AML-193 (cell line): ENCODE measurements at places on chromosomes 6 and 20.
A peak's percentile ranks its signal among the peaks of the same experiment; 100 is the strongest.

DNA sequence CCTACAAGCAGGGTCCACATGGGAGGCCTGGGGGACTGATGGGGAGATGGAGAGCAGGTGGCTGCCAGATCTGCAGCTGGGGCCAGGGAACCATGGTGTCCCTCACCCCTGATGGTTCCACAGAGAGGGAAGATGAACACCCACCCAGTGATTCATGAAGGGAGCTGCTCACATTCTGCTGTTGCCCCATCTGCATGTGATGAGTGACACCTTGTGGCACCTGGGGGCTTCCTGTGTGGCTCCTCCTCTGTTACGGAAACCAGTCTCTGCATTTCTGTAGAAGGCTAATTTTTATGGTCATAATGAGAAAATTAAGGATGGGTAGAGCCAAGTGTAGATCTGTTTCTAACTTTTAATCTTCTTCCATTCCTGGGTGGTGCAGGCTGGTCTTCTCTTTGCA is 217.1 kb downstream of the SMOC2 start:
- DNase-seq = no peak

DNA sequence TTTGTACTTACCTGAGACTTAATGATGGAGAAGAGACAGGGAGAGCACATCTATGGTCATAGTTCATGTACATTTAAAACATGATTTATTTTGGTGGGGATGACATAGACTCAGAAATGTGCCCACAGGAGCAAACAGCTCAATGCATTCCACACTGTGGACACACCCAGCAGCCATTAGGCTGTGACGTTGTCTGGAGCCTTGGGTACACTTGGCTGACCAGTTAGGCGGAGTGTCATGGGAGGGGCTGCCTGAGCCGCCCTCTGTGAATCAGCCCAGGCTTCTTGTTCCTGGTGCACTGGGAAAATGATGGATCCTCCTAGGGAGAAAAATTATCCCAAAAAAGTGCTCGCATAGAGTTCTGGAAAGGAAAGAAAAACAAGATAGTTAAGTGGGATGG is 231.0 kb upstream of the GMDS start:
- DNase-seq = no peak

DNA sequence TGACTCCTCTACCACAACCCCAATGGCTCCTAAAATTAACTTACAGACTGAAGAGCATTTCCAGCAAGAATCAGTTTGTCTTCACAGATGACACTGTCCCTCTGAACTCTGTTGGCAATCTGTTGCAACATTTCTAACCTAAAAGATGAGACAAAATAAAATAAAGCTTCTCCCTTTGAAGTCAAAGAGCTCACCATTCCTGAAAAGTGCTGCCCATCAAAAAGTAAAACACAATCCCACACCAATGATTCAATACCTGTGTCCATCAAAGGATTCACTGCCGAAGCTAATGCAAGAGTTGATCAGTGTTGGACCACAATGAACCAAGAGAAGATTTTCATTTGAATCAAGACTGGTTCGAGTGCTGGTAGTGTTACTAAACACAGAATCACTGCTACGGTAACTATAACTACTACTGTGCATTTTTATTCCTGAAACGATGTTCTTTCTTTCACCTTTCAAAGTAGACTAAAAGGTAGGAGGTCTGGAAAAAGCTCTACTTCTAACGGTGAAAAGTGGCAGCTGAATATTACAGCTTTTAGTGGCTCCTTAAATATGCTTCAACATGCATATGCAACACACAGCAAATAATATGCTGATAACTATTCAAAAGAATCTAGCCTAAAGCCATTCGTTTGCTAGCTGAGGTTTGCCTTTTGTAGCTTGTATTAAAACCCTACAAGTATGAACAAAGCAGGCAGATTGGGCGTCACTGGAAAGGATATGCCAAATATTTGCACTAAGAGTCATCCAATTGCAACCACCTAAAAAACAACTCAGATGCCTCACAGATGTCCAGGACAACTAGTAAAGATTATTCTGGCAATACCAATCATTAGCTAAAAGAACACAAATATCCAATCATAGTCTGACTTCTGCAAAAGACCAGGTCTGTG is at the start of gene DST:
DST (minus strand) TSS at position 524 of the 896 bp plus-strand sequence.
- no peak for DNase-seq

DNA sequence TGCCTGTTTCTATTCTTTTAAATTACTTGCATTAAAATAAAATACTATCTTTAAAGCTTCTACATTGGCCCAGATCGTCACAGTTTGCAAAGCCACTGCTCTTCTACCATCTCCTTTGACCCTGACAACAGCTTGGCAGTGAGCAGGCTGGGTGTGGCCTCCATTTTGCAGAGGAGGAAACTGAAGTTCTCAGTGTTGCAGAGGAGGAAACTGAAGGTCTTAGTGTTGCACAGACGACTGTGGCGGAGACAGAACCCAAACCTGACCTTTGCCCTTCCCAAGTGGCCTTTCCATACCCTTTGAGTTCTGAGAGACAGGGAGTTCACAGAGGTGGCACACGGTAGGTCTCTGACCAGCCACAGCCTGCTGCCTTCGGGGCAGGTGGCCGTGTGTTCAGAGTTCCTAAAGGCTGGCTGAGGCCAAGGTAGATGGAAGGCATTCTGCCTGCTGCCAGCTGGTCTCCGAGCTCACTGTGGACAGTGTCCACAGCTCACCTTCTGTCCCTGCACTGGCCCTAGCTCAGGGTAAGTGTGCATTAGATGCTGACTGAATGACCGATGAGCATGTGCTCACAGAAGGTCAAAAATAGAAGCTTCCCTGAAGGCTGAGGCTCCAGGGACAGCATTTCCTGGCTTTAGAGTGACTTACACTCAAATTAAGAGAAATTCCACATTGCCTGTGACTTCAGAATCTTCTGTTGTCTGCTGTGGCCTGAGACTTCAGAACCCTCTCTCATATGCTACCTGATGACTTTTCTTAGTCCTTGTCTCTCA is 113.5 kb upstream of the SLC24A3 start:
- no peak for DNase-seq

- no peak for DNase-seq
Observed at GRCh38 chr20:48797275-48797825, 30.4 kb downstream of the PREX1 start.

DNA sequence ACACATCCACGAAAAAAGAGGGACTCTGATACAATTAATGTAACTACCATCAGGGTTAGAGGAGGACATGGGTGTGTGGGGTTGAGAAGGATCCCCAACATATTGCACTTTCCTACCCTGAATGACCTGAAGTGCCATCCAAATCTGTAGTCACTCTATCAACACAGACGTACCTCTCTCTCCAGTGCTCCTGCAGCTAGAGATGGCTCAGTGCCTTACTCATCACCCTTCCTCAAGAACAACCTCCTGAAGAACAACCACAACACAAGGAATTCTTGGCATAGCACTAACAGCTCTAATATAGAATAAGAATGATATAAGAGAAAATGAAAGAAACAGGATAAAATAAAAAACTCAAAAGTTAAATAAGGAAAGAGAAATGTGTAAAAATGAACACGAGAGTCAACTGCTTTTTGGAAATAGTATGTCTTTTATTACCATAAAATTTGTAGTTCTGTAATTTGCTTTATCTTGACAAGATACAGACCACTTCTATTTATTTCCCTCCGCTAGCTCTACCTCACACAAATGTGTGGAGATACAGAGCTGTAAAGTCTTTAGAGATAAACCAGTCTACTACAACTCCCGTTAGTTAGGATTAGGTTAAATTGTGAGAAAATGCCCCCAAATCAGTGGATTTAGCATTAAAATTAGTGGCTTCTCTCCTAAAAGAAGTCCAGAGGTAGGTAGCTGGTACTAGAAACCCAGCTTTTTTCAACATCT is 63.9 kb downstream of the REV3L start:
- no peak for DNase-seq

DNA sequence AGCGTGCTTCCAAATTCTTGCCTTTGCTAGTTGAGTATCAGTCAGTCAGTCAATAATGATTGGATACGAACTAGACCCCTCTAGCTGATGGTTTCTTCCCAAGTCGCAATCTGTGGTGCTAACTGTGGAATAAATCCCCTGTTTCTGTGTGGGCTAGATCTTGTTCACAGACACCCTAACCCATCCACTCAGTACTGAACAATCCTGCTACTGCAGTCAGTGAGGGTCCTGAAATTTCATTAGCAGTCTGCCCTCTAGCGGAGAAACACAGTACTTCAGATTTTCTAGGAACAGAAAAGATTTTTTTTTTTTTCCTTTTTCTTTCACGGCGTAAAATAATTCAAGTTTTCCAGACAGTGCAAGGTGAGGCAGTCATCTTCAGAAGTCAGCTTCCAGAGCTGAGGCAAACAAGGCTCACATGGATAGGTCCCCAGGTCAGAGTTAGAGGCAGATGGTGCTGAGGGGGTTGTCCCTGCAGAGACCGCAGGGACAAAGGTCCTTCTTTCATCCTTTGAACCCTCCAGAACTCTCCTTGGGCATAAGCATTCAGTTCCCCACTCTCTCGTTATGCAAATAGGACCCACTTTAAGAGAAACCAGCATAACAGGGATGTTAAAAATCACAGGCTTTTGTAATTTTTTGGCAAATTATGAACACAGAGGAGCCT is 119.6 kb downstream of the SCML4 start:
- peak; percentile 22 for DNase-seq

GRCh38 chr6:138659998-138660397 is 113.6 kb upstream of the CCDC28A start:
- DNase-seq = no peak

GRCh38 chr6:36984581-36985416 is 1.2 kb downstream of the MTCH1 start:
- no peak for DNase-seq

DNA sequence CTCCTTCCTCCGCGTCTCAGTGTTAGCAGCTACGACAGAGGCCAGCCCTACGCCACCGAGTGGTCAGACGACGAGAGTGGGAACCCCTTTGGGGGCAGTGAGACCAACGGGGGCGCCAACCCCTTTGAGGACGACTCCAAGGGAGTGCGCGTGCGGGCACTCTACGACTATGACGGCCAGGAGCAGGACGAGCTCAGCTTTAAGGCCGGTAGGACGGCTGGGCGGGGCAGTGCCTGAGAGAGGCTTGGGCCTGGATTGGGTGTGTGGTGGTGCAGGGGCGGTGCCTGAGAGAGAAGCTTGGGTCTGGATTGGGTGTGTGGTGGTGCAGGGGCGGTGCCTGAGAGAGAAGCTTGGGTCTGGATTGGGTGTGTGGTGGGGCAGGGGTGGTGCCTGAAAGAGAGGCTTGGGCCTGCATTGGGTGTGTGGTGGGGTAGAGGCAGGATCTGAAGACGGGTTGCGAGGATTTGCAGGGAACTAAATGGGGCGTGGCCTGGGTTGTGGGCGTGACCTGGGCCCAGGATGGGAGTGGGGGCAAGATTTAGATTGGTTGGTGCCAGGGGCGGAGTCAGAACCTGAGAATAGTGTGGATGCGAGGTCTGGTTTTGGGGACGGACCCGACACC is 24.4 kb downstream of the SPDEF start:
- no peak for DNase-seq

DNA sequence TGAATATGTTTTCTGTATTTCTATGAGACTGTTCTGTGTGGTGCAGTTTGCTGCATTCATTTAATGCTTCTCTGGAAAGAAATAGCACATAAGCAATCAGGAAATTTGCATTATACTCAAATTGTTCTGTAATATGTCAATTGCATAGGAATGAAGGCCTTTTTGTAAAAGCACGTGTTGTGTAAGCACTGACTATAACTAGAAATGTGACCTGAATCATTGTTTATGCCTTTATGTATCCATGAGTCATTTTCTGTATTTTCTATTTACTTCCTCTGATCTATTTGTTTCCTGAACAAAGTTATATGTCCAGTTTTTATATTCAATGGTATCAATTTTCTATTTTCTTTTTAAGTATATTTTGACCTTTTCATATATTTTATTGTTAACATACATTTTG is 1455.3 kb downstream of the GRIK2 start:
- no peak for DNase-seq

GRCh38 chr6:2502096-2502997 is 248.4 kb downstream of the MYLK4 start:
- DNase-seq = no peak

- peak; percentile 100 for DNase-seq
Observed at GRCh38 chr6:25006565-25007001, 70.8 kb upstream of the RIPOR2 start.

DNA sequence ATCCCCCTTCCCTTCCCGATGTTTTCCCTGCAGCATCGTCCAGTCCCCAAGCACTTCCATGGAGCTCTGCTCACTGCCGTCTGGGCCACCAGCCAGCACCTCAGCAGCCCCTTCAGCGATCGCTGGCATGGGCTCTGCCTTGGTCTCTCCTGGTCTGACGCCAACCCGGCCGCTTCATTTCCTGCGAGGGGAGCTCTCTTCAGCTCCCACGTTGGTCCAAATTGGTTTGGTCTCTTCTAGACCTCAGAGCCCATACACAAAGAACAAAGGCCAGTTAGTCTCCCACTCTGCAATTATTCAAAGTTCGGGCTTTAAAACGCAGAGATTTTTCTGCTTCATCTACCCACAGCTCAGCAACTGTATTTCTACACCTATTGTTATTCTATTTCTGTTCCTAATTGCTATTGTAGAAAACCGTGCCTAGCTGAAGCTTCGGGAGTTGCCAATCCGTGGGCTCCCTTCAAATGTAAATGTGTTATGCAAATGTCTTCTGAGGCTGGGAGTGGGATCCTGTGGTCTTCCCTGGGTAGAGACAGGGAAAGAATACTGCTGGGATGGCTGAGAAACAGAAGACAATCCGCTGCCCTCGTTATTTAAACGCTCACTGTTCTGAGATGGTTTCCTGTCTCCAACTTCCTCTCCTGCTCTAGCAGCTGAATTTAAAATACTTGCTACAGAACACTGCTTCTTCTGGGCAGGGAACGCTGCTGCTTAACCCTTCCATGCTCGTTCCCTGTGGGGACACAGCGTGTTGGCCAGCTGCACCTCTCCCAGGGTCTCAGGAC is 154.2 kb upstream of the QKI start:
- no peak for DNase-seq

- no peak for DNase-seq
Observed at GRCh38 chr6:106511288-106512047, 117.8 kb downstream of the RTN4IP1 start.

DNA sequence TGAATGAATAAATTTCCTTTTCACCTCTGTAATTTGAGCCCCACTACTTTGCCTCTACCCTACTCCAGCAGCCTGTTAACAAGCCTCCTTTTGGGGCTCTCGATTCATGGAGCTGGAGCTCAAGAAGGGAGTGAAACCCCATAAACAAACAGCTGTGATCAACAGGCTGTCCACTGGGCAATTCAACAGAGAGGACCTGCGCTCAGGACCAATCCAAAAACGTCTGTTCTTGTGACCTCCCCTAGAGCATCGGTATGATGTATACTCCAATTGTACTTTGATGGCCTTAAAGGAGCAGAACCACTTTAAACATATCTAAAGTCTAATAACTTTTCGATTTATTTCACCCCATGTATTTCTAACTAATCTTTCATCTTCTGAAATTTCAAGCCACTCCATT is 37.4 kb downstream of the HIVEP2 start:
- no peak for DNase-seq

- DNase-seq = no peak
Observed at GRCh38 chr6:162497389-162497788, 230.2 kb downstream of the PRKN start.

- DNase-seq = no peak
Observed at GRCh38 chr20:33499355-33499754, 9.5 kb downstream of the CBFA2T2 start.
